Renal cortex interstitium (tissue), 15 donors: ENCODE measurements at places on chromosomes 12 and 14. TPM values are rescaled to one million over a fixed set of nuclear protein-coding genes. Genes with fewer than 3 reads are reported as not detected.

The OAS1 gene
- 13.5 TPM for polyA plus RNA-seq

The SYCP3 gene
- polyA plus RNA-seq, result 3.1 TPM

The ENDOU gene
- 0.47 TPM for polyA plus RNA-seq

The GPR65 gene
- 0.50 TPM for polyA plus RNA-seq
